ENCODE measurements at places on chromosomes 6 and 20.

DNA sequence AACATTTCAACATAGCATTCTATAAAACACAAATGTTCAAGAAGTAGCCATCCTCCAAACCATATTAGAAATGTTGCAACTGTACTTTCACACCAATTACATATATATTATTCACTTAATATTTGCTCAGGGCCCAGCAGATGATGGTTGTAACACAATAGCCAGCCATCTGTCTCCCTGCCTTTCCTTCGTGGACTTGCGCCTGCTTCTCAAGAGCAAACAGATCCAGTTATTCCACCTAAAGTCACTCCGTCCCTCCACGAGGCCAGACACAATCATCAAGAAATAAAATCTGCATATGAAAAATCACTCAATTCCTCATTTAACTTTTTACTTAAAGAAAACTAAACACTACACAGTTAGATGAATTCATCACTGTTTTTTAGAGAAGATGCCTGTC, 160.4 kb downstream of the RALGAPA2 start:
- DNase-seq, result no peak

- no peak for DNase-seq
These were observed 90.0 kb downstream of the PERP start for GRCh38 chr6:138017166-138017757.

- DNase-seq, result no peak
These were observed 109.8 kb downstream of the DOK5 start for GRCh38 chr20:54585217-54585616.

DNA sequence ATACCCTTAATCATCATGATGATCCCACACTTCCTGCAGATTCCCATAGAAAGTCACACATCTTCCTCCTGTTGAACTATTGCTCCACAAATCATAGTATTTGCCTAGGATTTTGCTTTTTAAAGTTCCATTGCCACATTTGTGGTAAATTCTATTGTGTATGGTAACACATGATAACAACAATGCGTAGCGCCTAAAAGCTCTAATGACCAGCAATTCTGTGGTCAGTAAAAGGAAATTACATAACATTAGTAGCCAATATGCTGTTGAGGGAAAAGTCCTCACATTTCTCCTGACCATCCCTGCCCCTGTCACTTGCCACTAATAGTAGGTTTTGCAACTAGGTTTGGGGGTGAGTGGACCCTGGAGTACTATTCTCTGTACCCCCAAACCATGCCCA, 31.8 kb upstream of the PDE7B start:
- no peak for DNase-seq

- no peak for DNase-seq
These were observed 130.6 kb upstream of the C6orf118 start for GRCh38 chr6:165439928-165440554.

- no peak for DNase-seq
These were observed 141.9 kb upstream of the NEDD9 start for GRCh38 chr6:11374036-11375010.

GRCh38 chr20:7836076-7836475, 104.2 kb downstream of the HAO1 start:
- DNase-seq, result no peak

GRCh38 chr6:44646355-44646754, 258.8 kb downstream of the CDC5L start:
- DNase-seq, result no peak

DNA sequence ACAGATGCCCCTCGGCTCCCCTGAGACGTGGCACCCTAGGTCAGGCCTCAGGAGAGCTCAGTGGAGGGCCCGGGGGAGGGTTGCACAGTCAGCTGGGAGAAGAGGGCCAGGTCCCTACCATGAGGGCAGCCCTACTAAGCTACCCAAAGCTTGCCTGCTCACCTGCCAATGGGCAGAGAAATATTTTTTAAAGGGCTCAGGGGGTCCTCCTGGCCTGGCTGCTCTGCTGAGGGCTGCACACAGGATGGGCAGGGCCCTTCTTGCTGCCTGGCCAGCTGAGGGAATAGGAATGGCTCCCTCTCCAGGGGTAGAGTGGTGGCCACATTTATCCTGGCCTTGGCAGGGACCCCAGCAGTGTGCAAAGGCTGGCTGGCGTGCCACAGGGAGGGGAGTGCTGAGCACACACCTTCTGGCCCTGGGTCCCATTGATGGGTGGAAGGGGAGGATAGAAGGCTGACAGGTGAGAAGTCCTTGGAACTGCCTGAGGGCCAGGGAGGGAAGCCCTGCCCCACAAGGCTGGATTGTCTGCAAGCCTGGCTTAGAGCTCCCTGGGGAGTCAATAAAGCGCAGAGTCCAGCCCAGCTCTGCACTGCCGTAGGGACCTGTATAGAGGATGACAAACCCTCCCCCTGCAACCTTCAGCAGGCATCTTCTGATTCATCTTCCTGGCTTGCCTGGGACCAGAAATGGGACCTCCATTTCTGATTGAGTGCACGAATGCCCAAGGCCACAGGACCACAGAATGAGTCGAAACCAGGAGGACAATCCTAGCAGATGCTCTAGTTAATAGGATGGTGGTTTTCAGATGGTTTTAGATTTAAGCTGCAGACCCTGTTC, 62.1 kb downstream of the NOL4L start:
- no peak for DNase-seq

GRCh38 chr6:143125455-143125854, 64.8 kb downstream of the AIG1 start:
- DNase-seq, result no peak

GRCh38 chr6:134593442-134593841, 275.5 kb upstream of the SGK1 start:
- no peak for DNase-seq

- DNase-seq, result no peak
These were observed 5.5 kb upstream of the SOX4 start for GRCh38 chr6:21587961-21588480.

DNA sequence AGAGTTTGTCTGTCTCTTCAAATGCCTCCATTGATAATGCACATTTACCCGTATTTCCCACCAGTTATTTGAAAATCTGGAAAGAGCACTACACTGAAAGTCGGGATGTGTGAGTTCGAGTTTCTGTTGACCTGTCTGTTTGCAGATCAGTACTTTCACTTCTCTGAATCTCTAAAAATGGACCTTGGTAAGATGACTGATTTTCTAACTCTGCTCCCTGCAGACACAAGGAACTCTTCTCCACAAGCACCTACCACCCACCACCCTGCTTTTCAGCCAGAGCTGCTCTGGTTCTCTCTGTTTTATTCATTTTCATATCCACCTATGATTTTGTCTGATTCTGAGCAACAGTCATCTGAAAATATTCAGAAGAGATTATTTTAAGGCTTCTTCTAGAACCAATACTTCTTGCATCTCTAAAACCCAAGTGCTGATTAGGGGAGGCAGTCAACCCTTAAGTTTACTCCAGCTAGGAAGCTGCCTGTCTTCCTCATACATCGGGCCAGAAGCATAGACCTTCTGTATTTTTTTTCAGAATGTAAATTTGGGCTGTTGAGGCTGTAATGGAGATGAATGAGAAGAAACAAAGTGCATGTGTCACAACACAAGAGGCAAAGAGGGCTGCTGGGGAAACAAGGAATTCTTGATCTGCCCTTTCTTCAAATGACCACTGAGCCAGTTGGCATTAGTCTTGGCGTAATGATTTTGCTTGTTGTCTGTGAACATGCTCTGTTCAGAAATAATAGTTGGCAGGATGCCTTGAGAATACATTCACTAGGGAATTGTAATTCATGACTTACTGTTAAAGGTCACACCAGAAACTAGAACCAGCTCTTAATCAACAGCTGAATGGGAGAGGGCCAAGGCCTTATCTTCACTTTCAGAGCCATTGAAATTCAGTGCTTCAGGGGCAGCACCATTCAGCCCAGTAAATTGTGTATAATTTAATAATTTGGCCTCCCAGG, 85.4 kb upstream of the MYLIP start:
- DNase-seq, result no peak

GRCh38 chr6:141290941-141291721, 841.6 kb upstream of the GJE1 start:
- DNase-seq, result no peak

- no peak for DNase-seq
These were observed 21.3 kb upstream of the SLC22A7 start for GRCh38 chr6:43276577-43277305.

- no peak for DNase-seq
These were observed 116.5 kb upstream of the EEF1E1 start for GRCh38 chr6:8218861-8219260.

- no peak for DNase-seq
These were observed 38.9 kb downstream of the FBXO9 start for GRCh38 chr6:53103993-53104675.

DNA sequence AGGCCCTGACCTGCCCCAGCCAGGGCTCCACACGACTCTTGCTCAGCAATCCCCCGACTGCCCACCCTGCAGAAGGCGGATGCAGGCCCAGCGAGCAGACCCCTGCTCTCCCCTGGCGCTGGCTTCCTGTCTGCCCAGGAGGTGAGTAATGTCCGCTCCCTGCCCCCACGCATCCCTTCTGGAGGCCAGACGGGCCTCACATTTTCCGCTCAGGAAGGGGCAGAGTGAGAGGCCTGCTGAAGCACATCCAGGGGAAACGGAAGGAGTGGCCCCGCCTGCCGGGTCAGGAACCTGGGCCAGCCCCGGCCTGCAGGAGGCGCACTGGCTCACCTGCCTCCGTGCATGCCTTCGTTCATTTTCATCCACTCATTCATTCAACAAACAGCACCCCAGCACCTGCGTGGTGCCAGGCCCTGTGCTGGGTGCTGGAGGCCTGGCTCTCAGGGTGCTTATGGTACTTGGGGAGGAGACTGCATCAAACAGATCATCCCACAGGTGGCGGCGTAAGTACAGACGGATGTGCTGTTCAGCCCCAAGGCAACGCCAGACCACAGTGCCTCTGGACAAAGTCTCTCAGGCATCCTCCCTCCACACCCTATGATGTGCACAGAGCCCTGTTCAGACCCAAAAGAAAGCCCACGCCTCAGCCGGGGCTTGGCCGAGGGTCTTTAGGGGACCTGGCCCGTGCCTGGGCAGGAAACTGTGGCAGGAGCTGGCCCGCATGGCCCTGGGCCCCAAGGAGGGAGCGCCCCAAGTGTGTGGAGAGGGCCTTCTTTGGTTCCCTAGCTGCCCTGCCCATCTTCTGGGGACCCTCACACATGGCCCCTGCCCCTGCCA, 112.1 kb downstream of the ASXL1 start:
- DNase-seq, result no peak

DNA sequence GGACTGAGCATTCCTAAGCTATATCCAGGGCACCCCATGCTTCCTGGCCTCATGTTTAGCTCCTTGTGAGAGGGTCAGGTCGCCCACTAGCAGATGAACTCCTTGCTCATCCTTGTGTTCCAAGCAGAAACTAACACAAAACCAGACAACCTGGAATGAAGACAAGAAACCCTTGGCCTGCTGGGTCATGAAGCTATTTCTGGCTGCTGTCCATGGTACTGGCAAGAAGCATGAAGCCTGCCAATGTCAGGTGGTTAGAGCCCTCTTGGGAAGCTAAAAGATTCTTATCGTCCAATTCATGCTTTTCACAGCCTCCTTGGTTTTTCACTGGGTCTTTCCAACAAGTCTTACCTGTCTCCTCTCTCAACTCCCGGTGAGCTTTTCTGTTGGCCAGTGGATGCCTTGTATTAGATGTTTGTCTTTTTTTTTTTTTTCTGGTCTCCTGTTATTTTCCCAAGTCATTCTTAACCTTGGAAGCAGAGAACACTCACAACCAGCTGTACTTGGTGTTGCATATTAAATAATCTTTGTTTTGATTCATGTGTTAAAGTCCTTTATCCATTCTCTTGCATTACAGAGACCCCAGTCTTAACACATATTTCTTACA, 180.3 kb downstream of the ANKRD60 start:
- no peak for DNase-seq

GRCh38 chr6:142676027-142676443, 268.9 kb downstream of the HIVEP2 start:
- DNase-seq, result no peak

- no peak for DNase-seq
These were observed 188.4 kb upstream of the SULF2 start for GRCh38 chr20:47973519-47974233.

DNA sequence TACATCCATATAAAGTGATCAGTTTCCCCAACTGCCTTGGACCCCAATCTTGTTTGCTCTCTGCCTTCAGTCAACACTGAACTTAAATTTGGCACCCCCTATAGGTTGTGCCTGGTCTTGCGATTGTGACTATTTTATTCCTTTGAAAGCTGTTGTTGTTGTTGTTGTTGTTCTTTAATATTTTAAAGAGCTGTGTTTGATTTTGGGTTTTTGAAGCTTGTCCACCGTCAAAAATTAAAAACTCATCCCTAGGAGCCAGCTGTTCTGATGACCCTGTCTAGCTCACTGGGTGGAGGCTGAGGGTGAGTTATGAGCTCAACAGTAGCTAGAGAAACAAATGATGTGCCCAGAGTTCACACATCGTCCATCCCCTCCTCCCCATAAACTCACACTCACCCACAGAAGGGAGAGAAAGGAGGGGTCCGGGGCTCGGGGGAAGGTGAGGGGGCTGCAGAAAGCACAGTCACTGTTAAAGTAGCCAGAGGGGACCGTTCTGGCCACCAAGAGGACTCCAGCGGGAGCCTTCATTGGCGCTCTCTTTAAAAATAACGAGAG, 4.0 kb downstream of the SIM1 start:
- DNase-seq, result no peak

DNA sequence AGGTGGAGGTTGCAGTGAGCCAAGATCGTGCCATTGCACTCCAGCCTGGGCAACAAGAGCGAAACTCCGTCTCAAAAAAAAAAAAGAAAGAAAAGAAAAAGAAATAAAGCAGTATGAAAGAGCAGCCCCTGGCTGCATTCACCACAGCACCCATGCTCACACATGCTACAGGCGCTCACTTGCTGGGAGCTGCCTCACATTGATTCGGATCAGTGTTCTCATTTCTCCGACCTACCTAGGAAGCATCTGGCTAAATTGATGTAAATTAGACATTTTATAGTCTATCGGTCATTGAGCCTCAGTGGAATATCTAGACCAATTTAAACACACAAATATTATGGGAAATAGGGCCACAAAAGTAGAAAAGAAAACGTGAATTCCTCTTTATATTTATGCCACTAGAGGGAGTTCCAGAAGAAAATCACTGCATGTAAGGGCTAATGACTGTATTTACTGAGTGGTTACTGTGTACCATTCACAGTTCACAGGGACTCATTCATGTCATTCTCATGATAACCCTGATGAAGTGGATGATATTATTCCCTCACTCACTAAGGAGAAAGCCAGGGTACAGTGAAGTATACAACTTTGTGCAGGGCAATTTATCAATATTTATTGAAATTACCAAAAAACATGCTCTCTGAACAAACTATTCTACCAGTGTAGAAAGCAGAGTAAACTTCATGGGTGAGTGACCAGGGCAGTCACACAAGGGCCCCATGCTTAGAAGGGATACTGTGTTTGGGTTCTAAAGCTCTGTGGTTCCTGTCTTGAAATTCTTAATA, 5.3 kb upstream of the MOG start:
- DNase-seq, result no peak

DNA sequence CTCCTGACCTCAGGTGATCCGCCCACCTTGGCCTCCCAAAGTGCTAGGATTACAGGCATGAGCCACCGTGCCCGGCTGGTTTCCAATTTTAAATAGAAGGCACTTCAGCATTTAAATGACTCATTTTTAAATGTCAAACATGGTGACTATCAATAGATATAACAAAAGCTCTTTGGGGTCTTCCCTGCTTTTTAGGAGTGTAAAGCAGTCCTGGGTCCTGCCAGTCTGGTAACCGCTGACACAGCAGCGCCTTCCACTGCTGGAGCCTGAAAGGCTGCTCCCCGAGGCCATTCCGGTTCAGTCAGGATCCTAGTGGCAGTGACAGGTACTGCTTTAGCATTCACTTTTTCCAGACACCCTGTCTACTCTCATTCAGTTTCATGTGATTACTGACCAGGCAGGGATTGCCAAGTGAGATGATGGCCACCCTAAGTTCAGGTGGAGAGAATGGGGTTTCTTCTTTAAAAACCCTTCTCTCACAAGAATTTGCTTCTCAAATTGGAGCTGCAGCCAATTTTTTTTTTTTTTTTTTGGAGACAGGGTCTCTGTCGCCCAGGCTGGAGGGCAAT, 5.1 kb downstream of the DIDO1 start:
- DNase-seq, result no peak

Measured in esophagus squamous epithelium (tissue), 5 donors.